ENCODE measurements at places on chromosomes 13 and 19.

GRCh38 chr13:101346942-101347728 is 69.2 kb downstream of the NALCN start:
- no peak for DNase-seq

DNA sequence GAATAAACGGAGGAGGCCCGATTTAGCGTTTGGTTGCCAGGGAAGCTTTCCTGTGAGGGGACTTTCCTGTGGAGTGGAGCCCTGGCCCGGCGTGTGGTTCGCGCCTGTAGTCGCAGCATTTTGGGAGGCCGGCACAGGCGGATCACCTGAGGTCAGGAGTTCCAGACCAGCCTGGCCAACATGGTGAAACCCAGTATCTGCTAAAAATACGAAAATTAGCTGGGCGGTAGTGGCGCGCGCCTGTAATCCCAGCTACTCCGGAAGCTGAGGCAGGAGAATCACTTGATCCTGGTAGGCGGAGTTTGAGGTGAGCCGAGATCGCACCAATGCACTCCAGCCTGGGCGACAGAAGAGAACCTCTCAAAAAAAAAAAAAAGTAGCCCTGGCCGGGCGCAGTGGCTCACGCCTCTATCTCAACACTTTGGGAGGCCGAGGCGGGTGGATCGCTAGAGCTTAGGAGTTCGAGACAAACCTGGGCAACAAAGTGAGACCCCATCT is 6.9 kb downstream of the KANK3 start:
- no peak for DNase-seq

DNA sequence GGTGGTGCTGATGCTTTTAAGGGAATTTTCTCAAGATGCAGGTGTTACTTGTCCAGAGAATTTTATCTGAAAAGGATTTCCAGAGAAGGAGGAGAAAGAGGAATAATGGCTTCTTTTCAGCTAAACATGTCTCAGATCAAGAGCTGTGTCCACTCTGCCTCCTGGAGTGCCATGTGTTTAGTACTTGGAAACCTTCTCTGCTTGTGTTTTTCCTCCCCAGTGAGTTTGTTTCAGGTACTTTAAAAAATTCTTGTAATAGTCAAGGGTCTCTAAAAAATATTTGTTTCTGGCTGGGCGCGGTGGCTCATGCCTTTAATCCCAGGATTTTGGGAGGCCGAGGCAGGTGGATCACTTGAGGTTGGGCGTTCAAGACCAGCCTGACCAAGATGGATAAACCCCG is 22.7 kb downstream of the ZNF431 start:
- DNase-seq: no peak

DNA sequence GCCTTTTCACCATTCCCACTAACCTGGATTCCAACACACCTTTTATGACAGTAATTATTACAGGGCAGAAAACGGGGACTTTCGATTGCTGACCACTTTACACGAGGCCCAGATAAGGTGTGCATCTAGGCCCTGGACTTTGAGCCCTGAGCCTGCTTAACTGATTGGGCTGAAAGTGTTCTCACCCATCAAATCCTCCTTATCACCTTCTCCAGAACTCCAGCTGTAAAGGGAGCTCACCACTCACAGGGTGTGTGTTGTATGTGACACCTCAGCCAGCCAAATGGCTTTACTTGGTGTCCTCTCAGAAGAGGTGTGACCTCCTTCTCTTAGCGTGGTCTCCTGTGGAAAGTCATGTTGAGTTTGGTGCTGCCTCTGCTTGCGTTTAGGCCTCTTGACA is 36.5 kb downstream of the SIPA1L3 start:
- no peak for DNase-seq

- no peak for DNase-seq
These were observed 244.4 kb upstream of the SLITRK5 start for GRCh38 chr13:87426742-87427141.

DNA sequence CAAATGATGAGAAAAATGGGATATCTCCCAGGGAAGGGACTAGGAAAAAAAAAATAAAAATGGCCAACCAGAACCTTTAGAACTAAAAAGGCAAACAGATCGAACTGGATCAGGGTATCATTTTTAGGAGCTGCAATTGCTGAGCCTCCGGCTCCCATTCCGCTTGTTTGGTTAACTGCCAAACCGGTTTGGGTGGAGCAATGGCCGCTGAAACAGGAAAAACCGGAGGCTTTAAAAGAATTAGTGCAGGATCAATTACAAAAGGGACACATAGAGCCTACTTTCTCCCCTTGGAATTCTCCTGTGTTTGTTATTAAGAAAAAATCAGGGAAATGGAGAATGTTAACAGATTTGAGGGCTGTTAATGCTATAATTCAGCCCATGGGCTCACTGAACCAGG is 12.7 kb upstream of the ZNF443 start:
- no peak for DNase-seq

DNA sequence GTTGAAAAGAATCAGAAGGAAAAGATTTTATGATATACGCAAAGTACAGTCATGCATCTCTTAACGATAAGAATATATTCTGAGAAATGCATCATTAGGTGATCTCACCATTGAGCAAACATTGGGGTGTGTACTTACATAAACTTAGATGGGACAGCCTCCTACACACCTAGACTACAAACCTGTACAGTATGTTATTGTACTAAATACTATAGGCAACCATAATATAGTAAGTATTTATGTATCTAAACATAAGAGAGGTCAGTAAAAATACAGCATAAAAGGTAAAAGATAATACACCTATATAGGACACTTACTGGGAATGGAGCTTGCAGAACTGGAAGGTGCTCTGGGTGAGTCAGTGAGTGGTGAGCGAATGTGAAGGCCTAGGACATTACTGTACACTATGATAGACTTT is 254.6 kb downstream of the SPRY2 start:
- no peak for DNase-seq

GRCh38 chr19:36819130-36819630 is 19.0 kb downstream of the ZNF790 start:
- no peak for DNase-seq

DNA sequence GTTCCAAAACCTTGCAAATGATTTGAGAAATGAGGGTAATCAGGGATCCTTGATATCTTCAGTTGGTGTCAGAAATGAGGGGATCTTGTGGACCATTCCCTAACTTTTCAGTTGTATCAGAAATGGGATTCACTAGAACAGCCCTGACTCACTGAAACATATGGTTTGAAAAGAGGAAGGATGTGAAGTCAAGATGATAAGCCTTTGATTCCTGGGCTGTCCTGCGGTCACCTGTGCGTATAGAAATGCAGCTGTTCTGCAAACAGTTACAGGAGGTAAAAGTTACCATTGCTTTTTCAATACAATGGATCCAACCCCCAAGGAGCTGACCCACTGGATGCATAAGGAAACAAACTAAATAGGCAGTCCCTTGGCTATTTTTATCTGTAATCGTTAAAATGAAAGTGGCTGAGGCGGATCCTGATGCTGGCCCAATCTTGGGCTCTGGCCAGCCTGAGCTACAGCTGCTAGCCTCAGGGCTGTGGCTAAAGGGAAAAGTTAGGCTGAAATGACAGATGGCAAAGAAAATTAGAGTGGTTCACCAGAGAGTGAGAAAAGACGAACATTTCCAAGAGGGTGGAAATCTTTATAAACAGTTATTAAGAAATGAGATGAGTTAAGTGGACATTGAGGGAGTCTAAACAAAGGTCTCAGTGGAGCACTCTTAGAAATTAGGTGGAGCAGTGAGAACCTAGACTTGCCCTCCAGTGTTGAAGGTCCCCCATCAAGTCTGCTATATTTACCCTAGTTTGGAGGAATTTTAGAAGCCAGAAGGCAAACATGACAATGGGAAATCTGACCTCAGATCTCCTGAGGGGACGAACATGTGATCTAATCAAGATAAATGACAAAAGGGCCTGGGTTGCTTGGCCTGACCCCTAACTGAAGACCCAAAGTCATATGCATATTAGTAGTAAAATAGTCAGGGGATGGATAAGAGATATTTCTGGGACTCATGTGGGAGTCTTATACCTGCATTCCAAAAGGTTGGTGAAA is 7.6 kb downstream of the SIGLECL1 start:
- peak; percentile 39 for DNase-seq

DNA sequence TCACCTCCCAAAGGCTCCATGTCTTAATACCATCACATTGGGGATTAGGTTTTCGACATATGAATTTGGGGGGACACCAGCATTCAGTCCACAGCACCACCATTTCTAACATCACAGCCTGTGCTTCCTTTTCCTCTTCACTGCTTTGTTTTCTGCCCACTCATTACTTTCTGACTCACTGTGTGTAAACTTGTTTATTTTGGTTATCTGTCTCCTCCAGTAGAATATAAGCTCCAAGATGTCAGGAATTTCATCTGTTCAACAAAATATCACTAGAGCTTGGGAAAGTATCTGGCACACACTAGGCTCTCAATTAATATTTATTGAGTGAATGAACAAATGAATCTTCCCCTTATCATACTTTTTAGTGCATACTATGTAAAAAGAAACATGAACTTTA is 152.0 kb downstream of the NUFIP1 start:
- DNase-seq: peak; percentile 33

- peak; percentile 70 for DNase-seq
These were observed 6.8 kb downstream of the F2RL3 start for GRCh38 chr19:16895467-16896145.

DNA sequence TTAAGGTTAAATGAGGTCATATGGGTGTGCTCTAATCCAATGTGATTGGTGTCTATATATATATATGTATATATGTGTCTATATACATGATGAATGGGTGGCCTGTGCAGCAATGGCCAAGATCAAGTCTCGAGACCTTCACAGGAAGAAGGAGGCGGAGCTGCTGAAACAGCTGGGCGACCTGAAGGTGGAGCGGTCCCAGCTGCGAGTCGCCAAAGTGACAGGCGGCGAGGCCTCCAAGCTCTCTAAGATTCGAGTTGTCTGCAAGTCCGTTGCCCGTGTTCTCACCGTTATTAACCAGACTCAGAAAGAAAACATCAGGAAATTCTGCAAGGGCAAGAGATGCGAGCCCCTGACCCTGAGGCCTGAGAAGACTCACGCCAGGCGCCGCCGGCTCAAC is 109.8 kb downstream of the EFNB2 start:
- DNase-seq: no peak

GRCh38 chr19:4258181-4258580 is 11.3 kb downstream of the YJU2 start:
- no peak for DNase-seq

GRCh38 chr19:10991076-10991475 is 30.2 kb downstream of the SMARCA4 start:
- DNase-seq: no peak

GRCh38 chr13:112877066-112877465 is 91.9 kb upstream of the MCF2L start:
- DNase-seq: no peak

GRCh38 chr13:43514311-43514710 is 272.5 kb downstream of the ENOX1 start:
- no peak for DNase-seq

- no peak for DNase-seq
These were observed 263.7 kb downstream of the DACH1 start for GRCh38 chr13:71603255-71603654.

DNA sequence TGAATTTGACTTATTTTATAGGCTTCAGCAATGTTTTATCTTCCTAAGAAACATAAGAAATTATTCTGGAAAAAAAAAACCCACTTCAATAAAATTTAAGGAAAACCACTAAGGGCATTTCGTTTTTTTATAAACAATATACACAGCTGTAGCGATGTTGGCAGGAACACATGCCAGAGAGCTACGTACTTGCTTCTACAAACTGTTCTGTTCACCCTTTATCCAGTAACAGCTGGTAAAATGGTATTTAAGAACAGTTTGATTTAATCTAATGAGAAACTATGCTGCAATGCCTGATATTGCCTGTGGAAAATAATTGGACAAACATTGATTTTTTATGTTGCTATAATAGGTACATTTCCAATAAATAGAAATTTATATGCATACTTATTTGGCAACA is 137.2 kb upstream of the DACH1 start:
- DNase-seq: no peak

DNA sequence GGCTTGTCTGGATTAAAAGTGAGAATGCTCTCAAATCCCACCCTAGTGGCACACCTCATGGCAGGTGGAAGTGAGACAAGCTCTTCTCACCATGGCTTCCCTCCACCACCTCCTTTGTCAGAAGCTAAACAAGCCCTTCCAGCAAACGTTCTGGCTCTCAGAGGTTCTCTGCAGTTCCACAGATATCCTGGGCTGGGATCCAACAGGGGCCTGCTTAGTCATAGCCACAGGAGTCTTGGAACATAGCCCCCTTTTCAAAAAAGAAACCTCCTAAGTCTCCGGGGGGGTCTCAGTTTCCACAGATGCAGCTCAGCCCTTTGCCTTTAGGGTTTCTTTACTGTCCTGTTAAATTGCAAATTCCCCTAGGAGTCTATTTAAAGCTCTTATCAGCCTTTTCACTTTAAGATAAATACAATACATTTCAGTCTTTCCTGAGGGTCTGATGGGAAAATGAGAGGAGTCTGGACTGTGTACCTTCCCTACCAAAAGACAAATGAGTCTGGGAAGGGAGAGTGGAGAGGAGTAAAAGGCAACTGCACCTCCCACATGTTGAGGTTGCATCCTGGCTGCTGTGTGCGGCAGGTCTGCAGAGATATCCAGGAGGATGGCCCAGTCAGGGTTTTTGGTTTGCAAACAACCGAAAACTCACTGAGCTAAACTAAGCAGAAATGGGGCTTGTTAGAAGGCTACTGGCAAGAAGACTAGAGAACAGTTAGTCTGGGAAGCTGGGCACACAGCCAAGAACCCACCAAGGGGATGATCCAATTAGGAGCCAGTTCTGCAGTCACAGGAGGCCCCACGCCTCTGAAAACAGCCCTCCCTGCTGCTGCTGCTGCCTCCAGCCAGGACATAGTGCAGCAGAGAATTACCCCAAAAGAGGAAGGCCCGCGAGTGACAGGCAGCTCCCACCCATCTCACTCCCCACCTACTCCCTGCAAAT is 41.4 kb upstream of the SERP2 start:
- DNase-seq: peak; percentile 57

DNA sequence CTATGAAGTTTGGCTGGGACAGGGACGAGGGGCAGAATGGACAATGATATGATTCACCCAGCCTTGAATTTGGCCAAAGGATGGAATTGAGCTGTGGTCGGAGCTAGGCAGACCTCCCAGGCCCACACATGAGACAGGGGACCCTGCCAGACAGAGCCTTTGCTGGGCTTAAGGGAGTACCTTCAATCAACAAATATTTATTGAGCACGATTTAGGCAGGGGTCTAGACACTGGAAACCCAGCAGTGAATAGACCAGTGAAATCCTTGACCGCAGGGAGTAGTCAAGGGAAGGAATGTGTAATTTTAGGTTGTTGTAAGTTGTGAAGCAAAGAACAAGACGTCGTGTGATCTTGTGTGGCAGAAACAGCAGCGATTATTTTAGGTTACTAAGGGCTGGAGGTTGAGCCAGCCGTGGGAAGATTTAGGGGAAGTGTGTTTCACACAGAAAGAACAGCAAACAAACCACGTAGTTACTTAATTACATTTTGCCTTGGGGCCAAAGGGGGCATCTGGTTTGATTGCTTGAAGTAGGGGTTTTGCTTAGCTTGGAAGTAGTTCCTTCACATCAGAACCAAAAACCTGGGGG is 16.9 kb upstream of the AP1M2 start:
- peak; percentile 83 for DNase-seq

DNA sequence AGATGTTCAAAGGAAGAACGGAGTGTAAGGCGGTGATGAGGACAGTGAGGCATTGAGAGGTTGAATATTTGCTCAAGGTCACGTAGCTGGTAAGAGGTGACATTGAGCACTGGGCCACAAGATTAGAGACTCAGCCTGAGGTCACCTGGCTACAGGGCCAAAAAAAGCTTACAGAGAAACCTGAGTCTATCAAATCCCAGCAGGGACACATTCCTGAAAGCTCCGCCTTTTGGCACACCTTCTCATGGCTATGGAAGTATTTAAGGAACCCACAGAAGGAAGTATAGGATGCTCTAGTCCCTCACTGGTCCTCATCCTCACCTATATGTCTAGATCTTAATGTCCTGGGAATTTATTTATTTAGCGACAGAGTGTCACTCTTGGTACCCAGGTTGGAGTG is 17.4 kb downstream of the ZNF586 start:
- no peak for DNase-seq
